ENCODE measurements at places on chromosomes 16 and 17. TPM values are rescaled to one million over a fixed set of nuclear protein-coding genes. Genes with fewer than 3 reads are reported as not detected.

Gene BAIAP3
- total RNA-seq: 1.3 TPM

Gene QPRT
- total RNA-seq: 0.12 TPM

Gene CCL18
- total RNA-seq: not detected

Gene CASKIN1
- total RNA-seq: 1.4 TPM

Gene TMEM92
- total RNA-seq: not detected

Gene G6PC1
- total RNA-seq: not detected

Gene MILR1
- not detected for total RNA-seq

Gene MYH1
- total RNA-seq: not detected
